Heart left ventricle (tissue), 16 donors: ENCODE measurements at places on chromosomes 13 and 19. TPM values are rescaled to one million over a fixed set of nuclear protein-coding genes. Genes with fewer than 3 reads are reported as not detected.
A peak's percentile ranks its signal among the peaks of the same experiment; 100 is the strongest.

- H3K27ac ChIP-seq: no peak overlapping the region
- no peak for DNase-seq
- no peak overlapping the region for H3K4me3 ChIP-seq
- no peaks in the 10 kb centered on the region for H3K4me1 ChIP-seq
Measured at GRCh38 chr13:23952796-23953195, 55.5 kb upstream of the C1QTNF9B start.

The PPP1R37 gene
- total RNA-seq: 33.7 TPM

The MEDAG gene
- total RNA-seq: 4.2 TPM

GRCh38 chr13:49584771-49585182 is 581 bp downstream of the RCBTB1 start:
- DNase-seq: no peak
- H3K27me3 ChIP-seq: no peaks in the 10 kb centered on the region
- H3K27ac ChIP-seq: peak overlapping the region; percentile 84
- H3K4me3 ChIP-seq: peak overlapping the region; percentile 81
- peaks cover 30% of the 10 kb centered on the region for H3K36me3 ChIP-seq
- peaks cover 16% of the 10 kb centered on the region for H3K4me1 ChIP-seq

GRCh38 chr19:32813862-32814425 is 55.6 kb downstream of the SLC7A9 start:
- H3K27ac ChIP-seq: no peak overlapping the region
- H3K27me3 ChIP-seq: peaks cover 4% of the 10 kb centered on the region
- DNase-seq: no peak
- no peaks in the 10 kb centered on the region for H3K36me3 ChIP-seq
- no peaks in the 10 kb centered on the region for H3K4me1 ChIP-seq
- H3K4me3 ChIP-seq: no peak overlapping the region

The ZNF829 gene
- 1.8 TPM for total RNA-seq

DNA sequence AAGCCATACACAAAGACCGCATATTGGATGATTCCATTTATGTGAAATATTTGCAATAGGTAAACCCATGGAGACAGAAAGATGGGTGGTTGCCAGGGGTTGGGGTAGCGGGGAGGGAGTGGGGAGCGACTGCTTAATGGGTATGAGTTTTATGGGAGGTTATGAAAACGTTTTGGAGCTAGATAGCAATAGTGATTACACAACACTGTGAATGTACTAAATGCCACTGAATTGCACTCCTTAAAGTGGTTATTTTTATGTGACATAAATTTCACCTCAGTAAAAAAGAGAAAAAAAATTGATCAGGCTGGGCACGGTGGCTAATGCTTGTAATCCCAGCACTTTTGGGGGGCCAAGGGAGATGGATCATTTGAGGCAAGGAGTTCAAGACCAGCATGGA is 36.6 kb downstream of the GRIK5 start:
- no peak overlapping the region for H3K4me3 ChIP-seq
- no peak overlapping the region for H3K27ac ChIP-seq
- H3K27me3 ChIP-seq: no peaks in the 10 kb centered on the region
- no peaks in the 10 kb centered on the region for H3K4me1 ChIP-seq

DNA sequence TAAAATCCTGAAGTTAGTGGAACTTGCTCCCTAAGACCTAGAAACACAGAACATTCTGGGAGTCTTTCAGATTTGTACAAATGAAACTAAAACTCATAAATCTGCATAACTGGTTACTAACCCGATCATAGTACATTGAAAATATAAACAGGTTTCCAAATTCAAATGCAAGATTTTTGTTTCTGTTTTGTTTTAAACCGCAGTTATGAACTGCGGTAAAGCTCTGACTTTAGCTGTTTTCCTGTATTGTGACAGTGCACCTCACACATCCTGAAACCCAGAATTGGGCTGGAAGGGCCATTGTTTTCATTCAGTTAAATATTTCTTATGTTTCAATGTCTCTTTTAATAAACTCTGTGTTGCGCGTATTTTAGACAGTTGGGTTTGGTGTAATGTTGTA is 204.7 kb downstream of the SHISA2 start:
- H3K36me3 ChIP-seq: no peaks in the 10 kb centered on the region
- peaks cover 1% of the 10 kb centered on the region for H3K27me3 ChIP-seq
- H3K4me1 ChIP-seq: no peaks in the 10 kb centered on the region
- no peak overlapping the region for H3K4me3 ChIP-seq
- H3K27ac ChIP-seq: no peak overlapping the region

DNA sequence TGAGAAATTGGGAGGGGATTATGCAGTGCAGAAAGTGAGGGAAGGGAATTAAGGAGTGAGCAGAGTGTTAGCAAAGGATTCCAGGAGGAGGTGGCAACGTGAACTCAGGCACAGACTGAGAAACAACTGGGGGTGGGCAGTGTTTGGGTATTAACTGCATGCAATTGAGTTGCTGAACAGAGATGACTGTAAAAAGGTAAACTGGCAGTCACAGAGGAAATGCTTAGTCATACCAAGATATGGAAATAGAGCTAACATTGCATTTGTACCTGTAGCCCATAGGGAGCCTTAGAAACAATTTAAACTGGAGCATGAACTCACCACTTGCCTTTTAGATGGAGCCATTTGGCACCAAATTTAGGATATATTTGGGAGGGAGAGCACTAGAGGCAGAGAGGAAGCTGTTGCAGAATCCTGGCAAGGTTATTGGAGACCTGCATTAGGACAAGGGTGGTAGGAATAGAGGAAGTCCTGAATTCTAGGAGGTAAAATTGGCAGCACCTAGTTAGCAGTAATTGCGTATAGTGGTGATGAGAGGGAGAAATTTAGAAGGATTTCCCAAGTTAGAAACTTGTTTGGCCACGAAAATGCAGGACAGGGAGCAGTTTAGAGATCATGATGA is 100.6 kb upstream of the FRY start:
- no peaks in the 10 kb centered on the region for H3K36me3 ChIP-seq
- H3K27ac ChIP-seq: no peak overlapping the region
- H3K4me3 ChIP-seq: no peak overlapping the region
- DNase-seq: no peak
- H3K27me3 ChIP-seq: no peaks in the 10 kb centered on the region

DNA sequence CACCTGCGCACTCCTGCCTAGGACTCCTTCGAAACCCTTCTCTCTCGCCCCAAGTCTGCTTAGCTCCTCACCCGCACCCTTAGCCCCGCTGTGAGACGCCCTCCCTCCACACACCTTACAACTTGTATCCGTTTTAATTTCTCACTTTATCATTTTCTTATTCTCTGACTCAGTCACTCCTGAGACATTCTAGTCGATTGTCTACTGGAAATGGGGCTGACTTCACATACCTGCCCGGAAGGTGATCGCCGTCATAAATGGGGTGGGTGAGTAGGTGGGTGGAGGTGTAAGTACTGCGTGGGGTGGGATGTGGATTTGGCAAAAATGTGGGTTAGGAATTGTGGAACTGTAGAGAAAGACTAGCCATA is 714 bp downstream of the NDFIP2 start:
- DNase-seq: no peak
- peaks cover 42% of the 10 kb centered on the region for H3K4me1 ChIP-seq

The TEKTIP1 gene
- not detected for total RNA-seq

The ZNF491 gene
- total RNA-seq: 0.91 TPM

The GJA3 gene
- 24.4 TPM for total RNA-seq

The INSL3 gene
- not detected for total RNA-seq

- H3K27ac ChIP-seq: no peak overlapping the region
- H3K4me1 ChIP-seq: no peaks in the 10 kb centered on the region
- H3K36me3 ChIP-seq: peaks cover 40% of the 10 kb centered on the region
- H3K4me3 ChIP-seq: no peak overlapping the region
- no peak for DNase-seq
- peaks cover 10% of the 10 kb centered on the region for H3K27me3 ChIP-seq
Measured at GRCh38 chr19:4174213-4174894, 8.0 kb downstream of the SIRT6 start.

DNA sequence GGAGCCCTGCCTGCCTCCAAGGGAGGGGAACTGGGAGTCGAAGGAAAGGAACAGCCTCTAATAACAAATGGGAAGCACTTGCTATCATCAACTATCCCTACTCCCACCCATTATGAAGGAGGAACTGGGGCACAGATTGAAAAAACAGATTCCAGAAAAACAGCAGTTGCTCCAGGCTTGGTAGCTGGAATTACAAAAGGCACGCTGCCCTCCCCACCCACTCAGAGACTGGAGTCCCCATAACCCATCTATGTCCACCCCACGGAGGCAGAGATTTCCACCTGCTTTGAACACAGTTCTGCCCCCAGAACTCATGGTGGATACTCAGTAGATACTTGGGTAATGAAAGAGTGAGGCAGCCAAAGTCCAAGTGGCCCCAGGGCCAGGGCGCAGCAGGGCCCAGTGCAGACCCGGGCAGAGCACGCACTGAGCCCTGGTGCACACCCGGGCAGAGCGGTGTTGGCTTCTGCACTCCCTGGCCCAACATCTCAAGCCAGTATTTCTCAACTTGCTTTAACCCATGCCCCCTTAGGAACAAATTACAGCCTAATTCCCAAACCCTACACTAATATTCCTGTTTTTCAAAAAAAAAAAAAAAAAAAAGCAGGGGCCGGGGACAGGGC is 19.1 kb upstream of the CCNP start:
- H3K27me3 ChIP-seq: no peaks in the 10 kb centered on the region
- peaks cover 20% of the 10 kb centered on the region for H3K4me1 ChIP-seq
- peaks cover 22% of the 10 kb centered on the region for H3K36me3 ChIP-seq
- no peak for DNase-seq
- no peak overlapping the region for H3K4me3 ChIP-seq
- H3K27ac ChIP-seq: no peak overlapping the region

The CERS1 gene
- total RNA-seq: 1.7 TPM

The LILRB4 gene
- total RNA-seq: 20.0 TPM

The C13orf46 gene
- 0.51 TPM for total RNA-seq

DNA sequence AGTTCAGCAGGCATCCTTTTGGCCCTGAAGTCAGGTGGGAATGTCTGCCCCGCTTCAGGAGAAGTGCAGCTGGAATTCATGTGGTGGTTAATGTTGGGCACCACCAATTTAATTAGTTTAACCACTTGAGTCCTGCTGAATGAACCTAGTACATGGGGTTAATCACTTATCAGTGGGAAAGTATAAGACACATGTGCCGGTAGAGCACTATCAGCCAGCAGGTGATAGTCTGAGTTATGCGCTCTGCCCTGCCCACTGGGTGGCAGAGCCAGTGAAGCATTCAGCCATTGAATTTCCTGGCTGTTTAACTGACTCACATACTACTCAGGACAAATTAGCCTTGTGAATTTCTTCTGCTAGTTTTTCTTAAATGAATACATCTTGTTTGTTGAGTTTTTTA is 789.7 kb upstream of the PRR20A start:
- no peaks in the 10 kb centered on the region for H3K27me3 ChIP-seq
- no peaks in the 10 kb centered on the region for H3K4me1 ChIP-seq
- DNase-seq: no peak
- no peak overlapping the region for H3K4me3 ChIP-seq
- H3K36me3 ChIP-seq: no peaks in the 10 kb centered on the region

- H3K4me1 ChIP-seq: peaks cover 11% of the 10 kb centered on the region
- no peak overlapping the region for H3K27ac ChIP-seq
- no peak for DNase-seq
- H3K27me3 ChIP-seq: no peaks in the 10 kb centered on the region
- no peaks in the 10 kb centered on the region for H3K36me3 ChIP-seq
Measured at GRCh38 chr13:28271056-28271840, 132.9 kb downstream of the PAN3 start.

The ZNF837 gene
- not detected for total RNA-seq
